ENCODE measurements at places on chromosomes 13 and 19. TPM values are rescaled to one million over a fixed set of nuclear protein-coding genes. Genes with fewer than 3 reads are reported as not detected.

DNA sequence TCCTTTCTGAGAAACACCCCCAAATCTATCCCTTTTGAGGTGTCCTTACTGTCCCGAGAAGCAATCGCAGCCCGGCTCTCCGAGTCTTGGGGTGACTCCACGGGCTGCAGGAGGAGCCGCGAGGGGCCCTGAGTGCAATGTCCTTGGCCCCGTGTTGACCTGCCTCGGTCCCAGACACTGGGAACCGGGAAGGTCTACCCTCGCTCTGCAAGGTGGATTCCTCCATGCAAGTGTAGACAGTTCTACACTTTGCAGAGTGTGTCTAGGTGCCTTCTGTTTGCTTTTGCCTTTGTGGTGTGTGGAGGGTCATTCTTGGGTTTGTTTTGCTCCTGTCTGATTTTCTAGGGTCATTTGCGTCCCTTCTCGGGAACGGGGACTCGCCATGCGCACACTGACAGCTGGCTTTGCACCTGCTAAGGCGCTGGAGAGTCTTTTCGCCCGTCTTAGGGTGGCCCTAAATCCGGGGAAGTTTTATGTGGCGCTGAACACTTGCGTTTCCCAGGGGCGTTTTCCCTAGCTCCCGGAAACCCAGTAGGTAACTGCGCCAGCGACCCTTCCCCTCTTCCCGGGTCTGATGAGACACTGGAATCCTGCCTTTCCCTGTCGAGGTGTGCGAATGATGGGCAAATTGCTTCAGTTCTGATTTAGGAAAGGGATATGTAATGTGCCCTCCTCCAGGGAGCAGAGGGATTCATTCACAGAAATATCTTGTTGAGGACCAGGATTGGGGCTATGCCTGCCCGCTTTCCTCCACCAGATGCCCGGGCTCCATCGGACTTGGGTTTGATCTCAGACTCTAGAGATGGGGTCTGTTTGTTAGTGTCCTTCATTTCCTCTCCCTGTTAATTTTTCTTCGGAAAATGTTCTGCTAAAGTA, 755 bp downstream of the SERTM1 start:
- no peak for DNase-seq

DNA sequence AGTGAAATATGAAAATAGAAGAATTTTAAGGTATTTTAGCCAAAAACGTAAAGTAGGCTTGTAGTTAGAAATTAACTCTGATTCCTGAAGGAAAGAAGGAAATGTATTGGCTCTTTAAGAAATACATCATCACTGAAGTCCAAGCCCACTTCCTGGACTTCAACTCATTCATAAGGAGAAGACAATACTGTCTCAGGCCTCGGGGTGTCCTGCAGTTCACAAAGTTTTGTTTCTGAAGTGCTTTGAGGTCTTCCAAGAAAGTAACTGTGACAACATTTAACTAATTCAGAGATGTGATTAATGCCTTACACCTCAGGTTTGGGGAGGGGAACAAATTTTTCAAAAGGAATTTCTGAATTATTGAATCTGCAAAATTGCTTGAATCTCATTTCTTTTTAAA, 65.8 kb upstream of the STARD13 start:
- DNase-seq, result no peak

DNA sequence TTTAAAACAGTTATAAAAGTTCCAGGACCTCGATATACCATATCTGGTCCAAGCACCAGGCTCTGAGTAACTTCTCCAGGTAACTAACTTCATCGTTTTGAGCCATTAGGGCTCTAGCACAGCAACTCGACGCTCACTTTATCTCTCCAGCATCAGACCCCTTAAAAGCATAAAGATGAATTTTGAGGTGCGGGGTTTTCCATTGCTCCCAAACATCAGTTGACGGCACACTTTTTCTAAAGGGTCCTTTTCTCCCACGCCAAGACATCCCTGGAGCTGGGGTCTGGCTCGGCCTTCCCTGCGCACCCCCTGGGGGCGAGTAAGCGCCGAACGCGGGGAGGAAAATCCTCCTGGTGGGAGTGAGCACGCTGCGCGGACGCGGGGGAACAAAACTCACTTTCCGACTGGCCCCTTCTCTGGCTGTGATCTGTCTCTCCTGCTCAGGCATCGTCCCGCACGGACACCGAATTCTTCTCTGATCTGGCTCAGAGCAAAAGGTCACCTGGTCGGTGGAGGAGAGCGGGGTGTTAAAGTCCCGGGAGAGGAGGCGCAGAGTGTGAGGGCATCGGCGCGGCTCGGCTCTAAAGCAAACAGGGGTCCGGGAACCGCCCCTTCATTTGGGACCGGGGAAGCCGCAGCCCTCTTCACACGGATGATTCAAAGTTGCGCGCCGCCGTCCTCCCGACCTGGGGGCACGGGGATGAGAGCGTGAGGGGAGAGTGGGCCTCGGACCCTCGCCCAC, at the start of gene ATP7B:
TSS of gene ATP7B (minus strand) at position 561 of the 742 bp plus-strand sequence. CDS start at position 448, 113 bp downstream.
- DNase-seq, result no peak

DNA sequence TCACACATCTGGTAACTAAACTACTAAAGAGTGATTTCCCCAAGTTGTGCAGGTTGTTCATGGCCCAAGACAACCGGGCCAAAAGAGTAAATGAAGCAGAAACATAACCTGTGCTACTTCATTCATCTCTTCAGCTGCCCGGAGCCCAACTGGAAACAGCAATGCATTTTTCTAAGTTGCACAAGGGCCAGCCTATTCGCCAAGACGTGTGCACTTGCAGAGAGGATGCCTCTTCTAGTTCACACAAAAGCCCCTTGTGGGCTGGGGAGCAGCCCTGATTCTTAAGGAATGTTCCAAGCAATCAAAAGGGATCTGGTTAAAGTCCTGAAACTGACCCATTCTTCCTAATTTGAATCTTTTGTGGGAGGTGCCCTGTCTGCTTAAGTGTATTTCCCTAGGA, 275.8 kb downstream of the SHISA2 start:
- DNase-seq, result no peak

GRCh38 chr13:41107104-41107571, 25.5 kb downstream of the KBTBD6 start:
- DNase-seq, result no peak

DNA sequence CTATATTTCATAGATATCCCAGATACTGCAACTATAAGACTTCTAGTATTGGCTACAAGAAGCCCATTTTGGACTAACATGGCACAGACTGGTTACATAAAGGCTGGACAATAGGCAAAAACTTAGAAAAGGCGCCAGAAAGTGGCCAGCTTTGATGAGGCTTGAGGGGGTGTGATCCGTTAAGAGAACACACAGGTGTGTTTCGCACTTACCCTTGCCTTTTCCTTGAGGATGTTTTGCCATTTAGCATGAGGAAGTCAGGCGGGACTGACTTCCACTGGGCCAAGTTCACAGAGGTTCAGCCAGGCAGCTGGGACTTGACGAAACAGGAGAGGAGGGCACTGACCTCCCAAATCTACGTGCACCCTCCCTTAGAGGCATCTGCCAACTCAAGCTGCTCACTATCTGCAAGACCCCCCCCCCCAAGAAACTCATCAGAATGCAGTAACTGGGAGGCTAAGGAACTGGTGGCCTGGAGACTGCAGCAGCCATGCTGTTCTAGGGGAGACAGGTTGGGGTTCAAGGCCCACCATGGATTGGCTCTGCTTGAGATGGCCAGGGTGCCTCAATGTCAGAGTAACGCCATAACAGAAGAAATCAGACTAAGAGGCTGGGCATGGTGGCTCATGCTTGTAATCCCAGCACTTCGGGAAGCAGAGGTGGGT, 4.5 kb upstream of the LIN7B start:
- DNase-seq, result no peak

- DNase-seq, result no peak
Measured at GRCh38 chr13:26482451-26483197, 74.9 kb upstream of the WASF3 start.

GRCh38 chr13:98097749-98098148, 45.1 kb upstream of the FARP1 start:
- no peak for DNase-seq

The LILRB4 gene
- total RNA-seq, result 2.9 TPM

The ZNF835 gene
- total RNA-seq, result 1.7 TPM

The DHPS gene
- total RNA-seq, result 119 TPM

The TUBB4A gene
- total RNA-seq, result 5.6 TPM

All from vagina (tissue), 2 donors.